ENCODE measurements at places on chromosomes 13 and 19.
A peak's percentile ranks its signal among the peaks of the same experiment; 100 is the strongest.

GRCh38 chr19:1397838-1398237 lies 3.5 kb downstream of the GAMT start:
- no peak for DNase-seq

DNA sequence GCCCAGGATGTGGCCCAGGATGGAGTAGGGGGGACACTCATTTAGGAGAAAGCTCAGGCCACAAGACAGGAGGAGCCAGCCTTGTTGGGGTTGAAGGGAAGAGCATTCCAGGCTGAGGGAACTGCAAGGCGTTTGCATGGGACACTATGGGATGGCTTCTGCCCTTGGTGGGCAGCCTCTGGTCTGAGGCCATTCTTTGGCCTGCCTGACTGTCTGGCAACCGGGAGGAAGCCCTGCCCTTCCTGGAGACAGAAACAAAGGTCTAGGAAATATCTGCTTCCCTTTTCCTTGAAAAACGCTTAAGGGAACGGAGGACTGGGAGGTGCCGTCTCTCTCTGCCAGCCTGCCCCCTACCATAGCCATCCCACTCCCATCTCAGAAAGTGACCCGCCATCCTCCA lies 2.8 kb upstream of the ICAM1 start:
- DNase-seq = no peak

DNA sequence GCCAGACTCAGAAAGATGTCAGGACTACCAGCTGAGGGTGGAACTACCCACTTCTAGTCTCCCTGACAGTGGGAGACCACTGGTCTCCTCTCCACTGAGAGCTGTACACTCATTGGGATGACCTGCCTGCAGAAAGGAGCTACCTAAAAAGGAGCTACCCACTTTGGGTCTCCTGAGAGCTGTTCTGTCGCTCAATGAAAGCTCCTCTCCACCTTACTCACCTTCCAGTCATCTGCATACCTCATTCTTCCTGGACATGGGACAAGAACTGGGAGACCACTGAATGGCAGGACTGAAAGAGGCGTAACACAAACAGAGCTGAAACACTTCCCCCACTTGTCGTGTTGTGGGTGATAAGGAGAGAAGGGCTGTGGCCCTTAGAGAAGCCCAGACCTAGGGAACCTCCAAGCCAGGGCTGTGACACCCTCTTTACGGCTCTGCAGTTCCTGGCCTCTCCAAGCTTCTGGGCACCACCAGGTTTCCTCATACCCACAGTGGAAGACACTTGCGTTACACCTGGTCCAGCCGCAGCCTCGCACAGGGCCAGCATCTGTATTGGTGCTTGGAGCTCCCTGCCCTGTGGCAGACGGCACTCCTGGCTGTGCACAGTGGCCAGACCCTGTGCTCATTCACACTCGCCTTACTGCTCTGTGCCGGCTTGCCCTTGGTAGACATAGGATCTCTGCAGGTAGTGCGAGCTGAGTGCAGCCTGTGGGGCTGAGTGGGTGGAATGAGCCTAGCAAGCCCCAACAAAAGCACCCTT lies 54.9 kb upstream of the SLITRK6 start:
- DNase-seq = no peak

DNA sequence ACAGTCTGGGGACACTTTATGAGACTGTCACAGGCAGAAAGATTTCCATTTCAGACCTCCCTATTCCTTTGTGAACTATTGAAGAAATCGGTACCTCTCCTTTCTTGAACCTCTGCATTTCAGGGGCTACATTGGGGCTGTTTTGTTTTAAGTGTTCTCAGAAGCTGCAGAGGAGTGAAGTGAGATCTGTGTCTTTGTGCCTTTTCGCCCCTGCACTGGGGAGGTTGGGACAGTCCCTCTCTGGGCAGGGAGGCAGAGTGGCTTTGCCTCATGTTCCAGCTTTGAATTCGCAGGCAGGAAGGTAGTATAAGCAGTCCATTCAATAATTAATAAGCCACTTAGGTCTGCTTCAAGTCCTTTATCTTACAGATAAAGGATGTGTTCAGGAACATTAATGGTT lies 9.5 kb upstream of the AMER2 start:
- DNase-seq = no peak

- DNase-seq = peak; percentile 17
Observed at GRCh38 chr13:91406619-91407018, 8.2 kb downstream of the GPC5 start.

GRCh38 chr19:8147582-8147978 lies 1.8 kb downstream of the FBN3 start:
- DNase-seq = no peak

- DNase-seq = no peak
Observed at GRCh38 chr13:101325423-101325822, 90.9 kb downstream of the NALCN start.

DNA sequence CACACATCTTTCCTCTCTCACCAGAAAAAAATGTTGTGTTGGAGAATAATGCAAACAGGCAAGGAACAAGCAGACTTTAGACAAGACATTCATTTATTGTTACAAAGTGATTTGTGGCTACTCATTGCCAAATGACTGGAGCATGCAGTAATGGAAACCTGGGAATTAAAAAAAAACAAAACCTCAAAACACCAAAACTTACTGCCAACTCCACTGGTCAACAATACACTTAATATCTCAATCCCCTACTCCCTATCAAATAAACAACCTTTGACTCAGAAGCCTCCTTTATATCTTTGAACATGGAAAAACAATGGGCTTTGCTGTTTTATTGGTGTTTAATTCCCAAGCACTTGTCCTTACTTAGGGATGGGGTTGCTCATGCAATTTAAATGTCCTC lies 112.8 kb downstream of the POSTN start:
- no peak for DNase-seq

DNA sequence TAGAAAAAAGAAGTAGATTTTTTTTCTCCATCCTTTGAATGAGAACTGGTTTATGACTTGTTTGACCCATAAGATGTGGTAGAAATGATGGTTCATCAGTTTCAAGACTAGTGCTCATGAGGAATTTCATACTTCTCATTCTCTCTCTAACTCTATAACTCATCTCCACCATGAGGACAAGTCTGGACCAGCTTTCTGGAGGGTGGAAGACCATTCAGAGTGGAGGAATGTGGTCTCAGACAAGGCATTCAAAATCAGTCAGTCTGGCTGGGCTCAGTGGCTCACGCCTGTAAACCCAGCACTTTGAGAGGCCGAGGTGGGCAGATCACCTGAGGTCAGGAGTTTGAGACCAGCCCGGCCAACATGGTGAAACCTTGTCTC lies 3.5 kb upstream of the EID2 start:
- DNase-seq = no peak

DNA sequence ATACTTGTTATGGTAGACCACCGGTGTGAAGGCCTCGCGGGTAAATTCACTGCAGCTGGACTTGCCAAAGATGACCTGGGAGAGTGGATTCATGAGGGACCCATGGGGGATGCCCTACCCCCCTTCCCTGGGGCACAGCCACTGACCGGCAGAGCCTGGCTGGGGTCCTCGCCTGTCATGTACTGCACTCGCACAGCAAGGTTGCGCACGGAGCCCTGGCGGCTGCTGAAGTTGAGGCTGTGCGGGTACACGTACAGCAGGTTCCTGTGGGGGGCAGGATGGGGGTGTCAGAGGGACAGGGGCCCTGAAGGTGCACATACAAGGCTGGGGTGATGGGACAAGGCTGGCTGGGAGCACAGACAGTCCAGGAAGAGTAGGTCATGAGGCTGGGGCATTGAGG lies 1.4 kb upstream of the ANGPTL8 start:
- no peak for DNase-seq

DNA sequence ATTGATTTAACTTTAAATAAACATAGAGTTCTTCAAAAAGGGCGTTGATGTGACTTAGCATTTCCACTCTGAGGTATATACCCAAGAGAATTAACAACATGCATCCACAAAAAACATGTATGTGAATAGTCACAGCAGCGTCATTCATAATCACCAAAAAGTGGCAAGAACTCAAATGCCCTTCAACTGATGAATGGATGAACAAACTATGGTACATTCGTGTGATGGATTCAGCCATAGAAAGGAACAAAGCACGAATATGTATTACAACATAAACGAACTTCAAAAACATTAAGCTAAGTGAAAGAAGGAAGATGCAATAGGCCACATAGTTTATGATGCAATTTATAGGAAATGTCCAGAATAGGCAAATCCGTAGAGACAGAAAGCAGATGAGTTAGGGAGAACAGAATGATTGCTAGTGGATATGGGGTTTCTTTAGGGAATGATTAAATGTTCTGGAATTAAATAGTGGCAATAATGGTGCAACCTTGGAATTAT lies 72.3 kb upstream of the UQCRFS1 start:
- no peak for DNase-seq

- DNase-seq = peak; percentile 25
Observed at GRCh38 chr13:73913079-73913740, 221.0 kb downstream of the KLF12 start.

GRCh38 chr19:52248241-52248640 lies 21.1 kb upstream of the ZNF766 start:
- DNase-seq = peak; percentile 17

GRCh38 chr13:99282264-99283231 lies 24.4 kb upstream of the GPR18 start:
- DNase-seq = no peak

DNA sequence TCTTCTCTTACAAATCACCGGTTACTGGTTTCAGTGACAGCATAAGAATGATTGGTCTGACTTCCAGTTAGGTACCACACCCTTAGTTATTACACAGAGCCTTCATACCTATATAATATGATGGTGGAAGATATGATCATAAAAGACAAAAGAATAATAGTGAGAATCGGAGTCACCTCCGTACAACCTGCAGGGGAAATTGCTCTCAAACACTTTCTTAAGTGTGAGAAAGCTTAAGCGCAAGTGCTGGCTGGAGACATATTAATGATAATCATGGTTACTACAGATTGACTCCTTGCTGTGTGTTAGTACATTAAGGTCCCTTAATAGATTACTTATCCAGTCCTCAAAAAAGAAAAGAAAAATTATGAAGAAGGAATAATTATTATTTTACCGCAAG lies 1.8 kb upstream of the LHFPL6 start:
- no peak for DNase-seq

GRCh38 chr13:24218977-24219376 lies 58.5 kb downstream of the SPATA13 start:
- no peak for DNase-seq

DNA sequence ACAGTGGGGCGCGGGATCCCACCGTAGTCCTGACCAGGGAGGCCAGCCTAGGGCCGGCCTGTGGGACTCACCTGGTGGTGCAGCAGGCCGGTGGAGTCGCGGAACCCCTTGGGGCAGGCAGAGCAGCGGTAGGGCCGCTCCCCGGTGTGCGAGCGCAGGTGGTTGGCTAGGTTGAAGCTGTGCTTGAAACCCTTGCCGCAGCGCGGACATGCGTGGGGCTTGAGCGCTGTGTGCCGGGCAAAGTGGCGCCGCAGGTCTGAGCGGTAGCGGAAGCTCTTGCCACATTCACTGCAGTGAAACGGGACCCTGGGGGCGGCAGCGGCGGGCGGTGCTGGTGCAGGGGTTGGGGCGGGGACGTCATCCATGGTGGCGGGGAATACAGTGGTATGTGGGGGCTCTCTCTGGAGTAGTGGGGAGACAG lies 1.8 kb downstream of the FIZ1 start:
- DNase-seq = no peak

- DNase-seq = peak; percentile 55
Observed at GRCh38 chr19:39843919-39844793, 2.0 kb downstream of the FBL start.

DNA sequence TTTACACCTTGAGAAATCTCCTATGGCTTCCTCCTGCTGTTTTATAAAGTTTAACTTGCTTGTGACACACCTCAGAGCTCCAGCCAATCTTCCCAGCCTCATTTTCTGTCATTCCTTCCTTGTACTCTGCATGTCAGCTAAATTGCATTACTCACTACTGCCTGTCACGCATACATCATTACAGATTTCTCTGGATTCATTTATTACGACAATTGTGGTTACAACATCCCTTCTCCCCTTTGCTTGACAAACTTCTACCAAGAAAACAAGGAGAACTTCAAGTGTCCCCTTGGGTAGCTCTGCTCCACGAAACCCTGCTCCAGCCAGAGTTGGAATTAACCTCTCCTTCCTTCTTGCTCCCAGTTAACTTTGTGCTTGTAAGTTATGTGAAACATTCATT lies 22.0 kb upstream of the GPR18 start:
- no peak for DNase-seq

GRCh38 chr19:2603334-2603733 lies 99.2 kb downstream of the GNG7 start:
- DNase-seq = peak; percentile 62

GRCh38 chr13:91101381-91101780 lies 246.1 kb upstream of the MIR17HG start:
- no peak for DNase-seq

DNA sequence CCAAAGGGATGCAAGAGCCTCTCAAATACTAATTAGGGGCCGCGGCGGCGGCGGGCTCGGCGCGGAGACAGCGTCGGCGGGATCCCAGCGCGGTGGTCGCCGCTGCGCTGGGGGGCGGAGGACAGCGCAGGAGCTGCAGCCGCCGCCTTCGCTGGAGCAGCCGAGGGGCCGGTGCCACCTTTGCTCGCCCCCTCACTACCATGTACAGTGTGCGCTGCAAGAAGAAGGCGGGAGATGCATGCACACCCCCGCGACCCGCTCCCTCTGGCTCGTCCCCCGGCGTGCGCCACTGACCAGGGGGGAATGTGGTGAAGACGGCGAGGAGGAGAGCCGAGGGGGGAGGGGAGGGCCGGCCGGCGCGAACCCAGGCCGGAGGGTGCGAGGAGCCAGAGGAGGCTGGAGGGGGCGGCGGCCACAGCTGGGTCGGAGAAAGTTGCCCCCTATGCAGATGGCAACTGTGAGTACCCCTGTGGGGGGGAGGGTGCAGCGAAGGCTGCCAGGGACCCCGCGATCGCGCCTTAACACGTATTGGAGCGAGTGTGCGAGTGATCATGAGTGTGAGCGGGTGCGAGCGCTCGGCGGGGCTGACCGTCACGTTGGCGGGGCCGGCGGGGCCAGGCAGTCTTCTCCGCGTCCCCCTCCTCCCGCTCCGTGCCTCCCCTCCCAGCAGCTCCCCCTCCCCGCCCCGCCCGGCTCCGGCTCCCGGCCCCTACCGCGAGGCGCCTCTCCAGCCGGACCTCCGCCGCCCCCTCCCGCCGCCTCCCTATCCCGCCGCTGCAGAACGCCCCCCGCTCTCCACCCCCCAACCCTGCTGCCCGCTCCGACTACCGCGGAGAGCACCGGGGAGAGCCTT lies 808 bp downstream of the SLITRK5 start:
- DNase-seq = peak; percentile 5

- DNase-seq = no peak
Observed at GRCh38 chr19:5947435-5947834, 30.5 kb downstream of the RANBP3 start.
